Neural crest cell (in vitro differentiated cells): ENCODE measurements at places on chromosomes 2 and 18.

DNA sequence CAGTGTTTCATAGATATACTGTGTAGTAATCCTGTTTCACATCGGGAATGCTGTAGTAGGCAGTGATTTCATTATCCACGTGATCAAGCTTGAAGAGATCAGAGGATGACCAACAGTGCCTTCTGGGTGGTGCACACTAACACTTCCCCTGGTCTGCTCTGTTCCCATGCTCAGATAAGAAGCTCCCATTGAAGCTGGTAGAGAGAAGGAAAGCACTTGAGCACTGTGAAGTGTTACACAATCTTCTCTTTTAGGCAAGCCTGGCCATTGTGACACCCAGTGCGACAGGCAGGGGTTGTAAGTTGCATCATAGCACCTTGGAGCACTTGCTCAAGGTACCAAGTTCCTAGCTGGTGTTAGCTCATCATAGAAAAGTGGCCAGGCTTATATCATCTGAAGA is 30.6 kb upstream of the GPD2 start:
- DNase-seq = no peak

DNA sequence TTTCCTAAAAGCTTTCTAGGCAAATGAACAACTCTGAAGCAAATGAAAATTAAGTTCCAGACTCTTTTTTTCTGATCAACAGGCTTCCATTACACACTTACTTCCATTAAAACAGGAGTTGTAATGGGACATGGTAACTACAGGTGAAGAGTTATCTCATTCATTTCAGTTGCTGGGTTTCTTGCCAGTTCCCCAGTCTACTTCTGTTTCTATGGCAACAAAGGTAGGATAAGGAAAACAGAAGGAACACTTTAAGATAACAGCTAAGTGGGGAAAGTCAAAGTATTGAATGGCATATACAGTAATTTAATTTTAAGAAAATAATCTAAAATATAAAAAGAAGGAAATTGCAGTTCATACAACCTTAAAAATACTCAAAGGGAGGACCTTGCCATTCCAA is 25.1 kb downstream of the BAZ2B start:
- DNase-seq = no peak

GRCh38 chr2:8643996-8644356 is 37.9 kb upstream of the ID2 start:
- DNase-seq = no peak

DNA sequence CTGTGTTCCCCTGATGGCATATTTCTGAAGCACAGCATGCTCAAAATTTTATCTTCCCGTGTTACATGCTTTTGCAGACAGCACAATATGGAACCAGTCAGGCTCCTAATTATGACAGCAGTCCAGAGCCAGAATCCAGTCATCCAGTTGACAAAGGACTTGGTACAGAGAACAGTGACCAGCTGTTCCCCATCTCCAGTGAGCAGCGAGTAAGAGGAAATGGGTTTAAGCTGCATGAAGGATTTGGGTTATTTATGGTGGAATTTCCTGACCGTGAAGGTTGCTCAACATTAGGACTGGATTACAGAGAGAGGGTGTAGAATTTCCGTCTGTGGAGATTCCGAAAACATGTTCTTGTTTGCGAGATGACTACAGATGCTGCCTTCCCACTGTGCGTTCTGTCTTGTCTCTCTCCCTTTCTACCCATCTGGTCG is 24.4 kb downstream of the SGPP2 start:
- DNase-seq = no peak

DNA sequence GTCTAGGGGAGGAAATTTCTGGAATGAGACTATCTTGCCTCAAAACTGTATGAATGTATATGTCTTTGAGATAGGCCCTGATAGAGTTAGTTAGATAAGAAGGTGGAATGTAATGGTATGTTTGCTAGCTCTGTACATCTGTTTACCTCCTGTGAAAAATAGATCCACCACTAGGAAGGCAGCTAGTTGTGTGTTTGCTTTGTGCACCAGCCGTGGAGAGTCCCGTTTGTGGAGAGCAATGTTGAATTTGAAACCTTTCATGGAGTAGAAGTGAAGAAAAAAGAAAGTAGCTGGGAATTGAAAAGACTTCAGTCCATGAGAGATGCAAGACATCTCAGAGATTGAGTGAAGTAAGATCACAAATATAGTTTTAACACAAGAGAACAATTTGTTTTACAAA is 25.4 kb downstream of the ASXL3 start:
- DNase-seq = no peak

- no peak for DNase-seq
Measured at GRCh38 chr2:31008561-31009114, 129.6 kb downstream of the GALNT14 start.

DNA sequence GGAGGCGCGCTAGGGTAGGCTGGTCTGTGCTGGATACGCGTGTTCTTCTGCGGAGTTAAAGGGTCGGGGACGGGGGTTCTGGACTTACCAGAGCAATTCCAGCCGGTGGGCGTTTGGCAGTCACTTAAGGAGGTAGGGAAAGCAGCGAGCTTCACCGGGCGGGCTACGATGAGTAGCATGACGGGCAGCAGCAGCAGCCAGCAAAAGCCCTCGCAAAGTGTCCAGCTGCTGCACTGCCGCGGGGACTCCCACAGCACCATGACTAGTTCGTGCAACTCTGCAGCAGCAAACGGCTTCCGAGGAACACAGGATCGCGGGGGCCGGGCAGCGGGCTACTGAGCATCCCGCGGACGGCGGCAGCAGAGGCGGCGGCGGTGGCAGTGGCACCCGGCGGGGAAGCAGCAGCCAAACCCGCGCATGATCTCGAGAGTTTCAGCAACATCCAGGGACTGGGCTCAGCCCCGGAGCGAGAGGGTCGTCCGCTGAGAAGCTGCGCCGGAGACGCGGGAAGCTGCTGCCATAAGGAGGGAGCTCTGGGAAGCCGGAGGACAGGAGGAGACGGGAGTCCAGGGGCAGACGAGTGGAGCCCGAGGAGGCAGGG is 368 bp downstream of the TMEFF2 start:
- no peak for DNase-seq

DNA sequence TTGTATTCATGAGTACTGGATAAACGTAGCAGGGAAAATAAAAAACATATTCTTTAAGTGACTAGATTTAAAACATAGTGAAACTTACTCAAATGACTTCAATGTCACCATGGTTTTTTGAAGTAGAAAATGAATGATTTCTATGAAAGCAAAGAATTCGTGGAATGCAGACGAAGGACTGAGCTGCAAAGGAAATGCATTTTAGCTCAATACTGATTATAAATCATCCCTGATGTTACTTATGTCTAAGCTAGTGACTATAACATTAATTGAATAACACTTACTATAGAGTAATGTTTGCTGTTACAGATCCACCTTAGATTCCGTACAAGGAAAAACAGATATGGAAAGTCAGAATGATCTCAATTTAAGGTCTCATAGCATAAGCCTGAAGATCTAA is 1257.7 kb upstream of the CDH2 start:
- no peak for DNase-seq

- no peak for DNase-seq
Measured at GRCh38 chr2:69424419-69424818, 12.8 kb downstream of the NFU1 start.

DNA sequence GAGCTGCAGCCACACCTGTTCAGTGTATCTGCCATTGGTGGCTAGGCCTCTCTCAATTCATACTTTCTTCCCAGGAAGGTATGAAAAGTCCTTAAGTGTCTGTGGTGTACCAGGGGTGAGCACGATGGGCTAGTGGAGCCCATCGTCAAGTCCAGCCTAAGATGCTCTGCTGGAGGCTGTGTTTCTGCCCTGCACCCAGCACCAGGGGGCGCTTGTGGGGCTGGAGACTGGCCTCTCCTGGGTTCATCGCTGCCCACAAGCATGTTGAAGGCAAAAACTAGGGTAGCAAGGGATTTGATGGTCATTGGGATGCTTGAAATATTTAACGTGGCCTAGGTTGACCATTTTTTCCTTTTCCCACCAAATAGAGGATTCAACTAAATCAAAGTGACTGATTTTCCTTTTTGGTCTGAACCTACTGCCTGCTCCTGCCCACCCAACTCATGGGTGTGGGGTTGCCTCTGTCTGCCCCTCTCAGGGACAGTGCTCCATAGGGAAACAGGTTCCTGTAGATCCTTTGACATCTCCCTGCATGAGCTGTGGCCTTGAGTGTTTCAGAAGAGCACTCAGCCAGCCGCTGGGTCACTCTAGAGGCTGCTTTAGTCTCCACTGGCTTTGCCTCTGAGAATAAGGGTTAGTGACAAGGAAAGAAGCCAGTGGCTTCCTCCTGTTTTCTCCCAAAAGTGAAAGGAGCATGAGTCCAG is 59.0 kb downstream of the TPGS2 start:
- DNase-seq = no peak

GRCh38 chr2:189178054-189178453 is 1.5 kb downstream of the COL5A2 start:
- DNase-seq = no peak

DNA sequence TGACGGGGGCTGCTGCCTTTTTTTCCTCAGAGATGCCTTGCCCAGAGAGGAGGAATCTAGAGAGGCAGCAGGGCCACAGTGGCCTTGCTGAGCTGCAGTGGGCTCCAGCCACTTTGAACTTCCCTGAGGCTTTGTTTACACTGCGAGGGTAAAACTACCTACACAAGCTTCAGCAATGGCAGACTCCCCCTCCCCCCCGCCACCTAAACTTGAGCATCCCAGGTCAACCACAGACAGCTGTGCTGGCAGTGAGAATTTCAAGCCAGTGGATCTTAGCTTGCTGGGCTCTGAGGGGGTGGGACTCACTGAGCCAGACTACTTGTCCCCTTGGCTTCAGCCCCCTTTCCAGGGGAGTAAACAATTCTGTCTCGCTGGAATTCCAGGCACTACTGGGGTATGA is 11.8 kb downstream of the SYT4 start:
- DNase-seq = no peak

DNA sequence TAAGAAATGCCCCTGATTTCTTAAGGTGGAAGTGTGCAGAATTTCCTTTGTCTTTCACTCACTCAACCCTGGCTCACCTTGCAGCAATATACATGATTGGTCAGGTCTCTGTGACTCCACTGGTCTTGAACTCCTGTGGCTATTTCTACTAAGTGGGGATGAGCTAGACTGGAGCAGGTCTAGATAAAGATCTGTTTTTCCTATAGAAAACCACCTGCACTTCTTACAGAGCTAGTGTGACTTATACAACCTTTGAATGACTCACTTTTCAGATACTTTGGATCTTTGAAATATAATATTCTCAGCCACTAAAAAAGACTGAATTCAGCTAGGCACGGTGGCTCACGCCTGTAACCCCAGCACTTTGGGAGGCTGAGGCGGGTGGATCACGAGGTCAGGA is 98.5 kb upstream of the KCTD1 start:
- DNase-seq = no peak

- peak; percentile 89 for DNase-seq
Measured at GRCh38 chr2:106542746-106543359, 55.7 kb downstream of the CD8B2 start.

DNA sequence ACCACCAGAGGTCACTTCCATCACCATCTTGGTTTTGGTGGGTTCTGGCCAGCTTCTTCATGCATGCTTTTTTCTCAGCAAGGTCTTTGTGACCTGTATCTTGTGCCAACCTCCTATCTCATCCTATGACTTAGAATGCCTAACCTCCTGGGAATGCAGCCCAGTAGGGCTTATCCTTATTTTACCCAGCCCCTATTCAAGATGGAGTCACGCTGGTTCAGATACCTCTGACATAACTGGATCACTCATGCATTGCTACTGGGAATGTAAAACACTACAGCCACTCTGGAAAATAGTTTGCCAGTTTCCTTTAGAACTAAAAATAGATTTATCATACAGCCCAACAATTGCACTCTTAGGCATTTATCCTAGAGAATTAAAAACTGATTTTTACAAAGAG is 219.2 kb downstream of the IRS1 start:
- DNase-seq = no peak

GRCh38 chr18:6013171-6013810 is 118.0 kb upstream of the TMEM200C start:
- no peak for DNase-seq

DNA sequence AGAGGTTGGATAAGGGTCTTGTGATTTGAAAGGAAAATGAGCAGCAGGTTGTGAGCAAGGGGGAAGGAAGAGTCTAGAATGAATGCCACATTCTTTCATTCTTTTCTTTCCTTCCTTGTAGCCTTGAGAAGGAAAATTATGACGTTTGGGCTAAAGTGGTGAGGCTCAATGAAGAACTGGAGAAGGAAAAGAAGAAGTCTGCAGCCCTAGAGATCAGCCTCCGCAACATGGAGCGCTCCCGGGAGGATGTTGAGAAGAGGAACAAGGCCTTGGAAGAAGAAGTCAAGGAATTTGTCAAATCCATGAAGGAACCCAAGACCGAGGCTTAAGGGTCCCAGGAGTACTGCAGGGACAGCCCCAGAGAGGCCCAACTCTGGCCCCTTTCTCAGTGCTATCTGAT is 45.3 kb downstream of the BMP10 start:
- no peak for DNase-seq

- no peak for DNase-seq
Measured at GRCh38 chr2:47073217-47073616, 81.9 kb downstream of the STPG4 start.

DNA sequence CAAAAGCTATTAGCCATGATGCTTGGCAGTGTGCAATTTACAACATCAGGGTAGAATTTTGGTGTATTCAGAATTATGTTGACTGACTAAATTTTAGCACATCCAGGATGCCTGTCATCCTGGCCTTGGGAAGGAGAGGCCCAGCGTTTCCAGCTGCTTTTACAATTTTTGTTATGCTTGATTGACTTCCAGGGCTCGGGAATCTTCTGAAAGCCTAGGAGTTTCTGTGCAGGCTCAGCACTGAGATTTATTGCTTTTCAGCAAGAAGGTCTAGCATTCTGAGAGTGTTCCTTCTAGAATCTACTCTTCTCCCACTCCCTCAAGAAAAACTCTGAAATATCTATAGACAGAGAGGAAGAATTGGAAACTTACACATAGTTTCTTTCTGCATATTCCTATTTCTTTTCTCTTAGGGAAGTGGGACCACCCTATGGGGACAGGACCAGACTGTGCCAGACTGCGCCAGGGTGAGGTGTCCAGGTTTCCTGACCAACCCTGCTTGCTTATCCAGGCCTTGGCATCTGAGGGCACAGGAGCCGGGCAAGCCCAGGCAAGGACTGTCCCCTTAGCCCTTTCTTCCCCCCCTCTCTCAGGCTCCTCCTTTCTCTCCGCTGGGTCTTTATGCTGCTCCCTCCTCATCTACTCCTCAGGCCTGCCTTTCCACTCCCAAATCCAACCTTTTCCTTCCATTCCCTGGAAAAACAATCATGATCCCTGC is 26.9 kb downstream of the MAIP1 start:
- DNase-seq = no peak
